ENCODE measurements at places on chromosomes 13 and 19.

DNA sequence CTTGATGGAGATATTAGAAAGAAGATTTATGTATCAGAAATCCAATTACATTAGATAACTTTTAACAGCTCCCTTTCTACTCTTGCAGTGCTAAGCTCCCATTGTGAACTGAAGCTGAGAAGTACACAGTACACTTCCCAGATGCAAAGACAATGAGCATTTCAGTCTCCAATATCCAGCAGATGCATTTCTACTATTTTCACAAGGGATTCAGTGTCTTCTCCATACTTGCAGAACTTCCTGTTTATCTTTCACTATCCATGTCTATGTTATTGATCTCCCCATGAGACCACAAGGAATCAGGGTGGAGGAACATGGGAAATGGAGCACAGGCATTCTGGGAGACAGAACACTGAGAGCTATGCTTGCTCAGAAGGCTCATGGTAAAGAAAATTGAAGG lies 207.5 kb downstream of the ENOX1 start:
- DNase-seq = peak; percentile 87

DNA sequence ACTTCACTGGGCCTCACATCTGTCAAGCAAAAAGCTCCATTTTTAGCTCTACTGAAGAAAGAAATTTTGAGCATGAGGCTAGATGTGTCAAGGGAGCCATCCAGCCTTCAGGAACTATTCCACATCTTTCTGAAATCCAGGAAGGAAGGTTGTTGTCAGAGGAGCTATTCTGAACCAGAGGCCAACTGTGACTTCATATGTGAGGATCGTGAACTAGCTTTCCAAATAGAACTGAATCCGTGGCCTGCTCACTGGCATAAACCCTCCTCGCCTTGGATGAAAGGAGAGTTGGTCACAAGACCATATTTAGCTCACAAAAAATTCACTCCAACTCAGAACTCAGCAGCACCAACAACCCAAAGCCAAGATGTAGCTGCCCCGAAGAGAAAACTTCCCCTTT lies 195.8 kb downstream of the FOXO1 start:
- DNase-seq = no peak

GRCh38 chr13:50322006-50322405 lies 306.8 kb downstream of the KCNRG start:
- DNase-seq = no peak

DNA sequence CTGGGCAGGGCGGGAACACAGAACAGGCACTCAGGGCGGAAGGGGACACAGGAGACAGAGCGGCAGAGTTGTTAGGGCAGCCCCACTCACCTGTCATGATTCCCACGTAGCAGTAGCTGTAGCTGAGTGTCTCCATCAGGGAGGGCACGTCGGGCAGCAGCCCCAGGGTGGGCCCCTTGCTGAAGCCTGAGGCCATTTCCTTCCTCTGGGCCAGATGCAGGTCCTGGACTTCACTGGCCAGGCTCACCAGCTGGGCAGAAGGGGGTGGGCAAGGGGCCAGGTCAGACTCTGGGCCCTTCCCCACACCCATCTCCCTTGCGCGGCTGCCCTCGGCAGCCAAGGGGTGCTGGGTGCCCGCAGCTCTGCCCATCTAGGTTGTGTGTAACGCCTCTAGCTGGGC lies 5.9 kb downstream of the MBOAT7 start:
- no peak for DNase-seq

DNA sequence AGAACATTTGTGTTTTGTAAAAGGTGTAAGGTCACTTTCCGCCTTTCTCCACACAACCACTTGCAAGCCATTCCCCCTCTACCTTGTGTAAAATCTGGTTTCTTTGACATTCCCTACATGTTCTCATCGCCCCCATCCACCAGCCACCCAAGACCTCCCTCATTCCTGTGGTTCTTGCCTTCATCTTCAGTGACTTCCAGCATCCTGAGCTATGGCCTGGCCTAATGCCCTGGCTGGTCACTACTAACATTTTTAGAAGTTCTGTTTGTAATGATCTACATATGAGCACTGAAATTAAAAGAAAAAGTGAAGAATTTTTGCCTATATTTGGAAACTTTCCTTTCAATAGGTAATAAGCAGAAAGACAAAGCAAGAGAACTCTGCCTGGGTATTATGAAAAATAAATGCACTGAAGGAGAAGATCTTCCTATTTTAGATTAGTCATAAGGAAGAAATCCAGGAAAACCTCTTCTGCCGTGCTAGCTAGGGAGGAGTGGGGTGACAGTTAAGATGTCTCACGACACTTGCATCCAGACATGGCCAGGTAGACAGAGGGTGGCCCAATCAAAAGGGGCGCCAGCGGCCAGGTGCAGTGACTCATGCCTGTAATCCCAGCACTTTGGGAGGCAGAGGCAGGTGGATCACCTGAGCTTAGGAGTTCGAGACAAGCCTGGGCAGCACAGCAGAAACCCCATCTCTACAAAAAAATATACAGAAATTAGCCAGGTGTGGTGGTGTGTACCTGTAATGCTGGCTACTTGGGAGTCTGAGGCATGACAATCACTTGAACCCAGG lies 28.1 kb upstream of the MPHOSPH8 start:
- no peak for DNase-seq

- DNase-seq = peak; percentile 76
Measured at GRCh38 chr13:27359199-27359821, 65.1 kb upstream of the GTF3A start.

GRCh38 chr19:7263066-7263465 lies 31.1 kb downstream of the INSR start:
- no peak for DNase-seq

- DNase-seq = no peak
Measured at GRCh38 chr13:31625115-31625514, 114.2 kb upstream of the RXFP2 start.

- no peak for DNase-seq
Measured at GRCh38 chr13:31790992-31791391, 51.7 kb downstream of the RXFP2 start.

GRCh38 chr13:60620611-60621395 lies 223.8 kb downstream of the TDRD3 start:
- DNase-seq = no peak

- DNase-seq = no peak
Measured at GRCh38 chr19:58203814-58204475, 21.1 kb downstream of the ZNF274 start.

DNA sequence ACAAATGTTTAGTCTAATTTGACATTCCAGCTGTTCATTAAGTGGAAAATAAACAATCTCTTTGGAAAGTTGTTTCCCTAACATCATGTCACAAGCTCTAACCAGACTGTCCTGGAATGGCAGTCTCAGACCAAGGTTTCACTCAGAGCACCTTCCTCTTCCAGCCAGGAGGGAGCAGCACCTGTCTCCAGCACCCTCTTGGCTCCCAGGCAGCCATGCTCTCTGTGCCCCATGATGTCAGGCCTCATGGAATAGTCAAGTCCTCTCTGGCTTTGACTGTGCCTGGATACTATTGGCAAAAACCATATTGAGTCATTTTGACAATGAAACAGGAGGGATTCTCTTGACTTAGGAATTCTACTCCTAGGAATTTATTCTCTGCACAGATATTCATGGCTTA lies 171.4 kb downstream of the OXGR1 start:
- DNase-seq = peak; percentile 29

DNA sequence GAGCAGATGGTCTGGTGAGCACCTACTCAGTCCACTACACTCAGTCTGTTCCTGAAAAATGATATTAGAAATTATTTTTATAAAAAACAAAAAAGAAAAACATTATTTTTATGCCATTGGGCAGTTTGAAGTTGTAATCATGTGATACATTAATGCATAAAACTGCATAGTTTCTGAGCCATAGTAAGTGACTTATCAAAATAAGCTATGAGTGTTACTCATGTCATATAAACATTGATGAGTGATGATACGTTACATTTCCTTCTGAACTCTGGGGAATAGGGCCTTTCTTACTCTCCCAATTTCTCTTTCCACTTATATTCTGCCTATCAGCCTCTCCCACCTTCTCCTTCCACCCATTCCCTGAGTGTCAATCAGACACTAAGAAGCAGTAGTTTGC lies 8.9 kb downstream of the ZNF805 start:
- DNase-seq = no peak

- no peak for DNase-seq
Measured at GRCh38 chr19:13705928-13706447, 58.3 kb upstream of the MRI1 start.

- no peak for DNase-seq
Measured at GRCh38 chr19:29404951-29405727, 120.7 kb upstream of the VSTM2B start.

GRCh38 chr19:11881151-11881800 lies 6.3 kb upstream of the ZNF69 start:
- peak; percentile 41 for DNase-seq

DNA sequence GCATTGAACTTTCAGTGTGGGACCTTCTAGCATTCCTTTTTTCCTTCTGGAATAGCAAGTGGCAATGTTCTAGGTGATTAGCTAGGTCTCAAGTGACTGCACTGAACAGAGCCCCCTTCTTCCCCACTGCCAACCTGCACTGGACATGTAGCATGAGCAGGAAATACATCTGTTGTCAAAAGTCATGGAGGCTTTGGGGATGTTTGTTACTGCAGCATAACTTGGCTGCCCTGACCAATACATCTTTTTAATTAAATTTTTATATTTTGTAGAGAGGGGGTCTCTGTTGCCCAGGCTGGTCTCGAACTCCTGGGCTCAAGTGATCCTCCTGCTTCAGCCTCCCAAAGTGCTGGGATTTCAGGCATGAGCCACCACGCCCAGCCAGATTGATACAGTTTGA lies 163.6 kb downstream of the CACNA1A start:
- no peak for DNase-seq

DNA sequence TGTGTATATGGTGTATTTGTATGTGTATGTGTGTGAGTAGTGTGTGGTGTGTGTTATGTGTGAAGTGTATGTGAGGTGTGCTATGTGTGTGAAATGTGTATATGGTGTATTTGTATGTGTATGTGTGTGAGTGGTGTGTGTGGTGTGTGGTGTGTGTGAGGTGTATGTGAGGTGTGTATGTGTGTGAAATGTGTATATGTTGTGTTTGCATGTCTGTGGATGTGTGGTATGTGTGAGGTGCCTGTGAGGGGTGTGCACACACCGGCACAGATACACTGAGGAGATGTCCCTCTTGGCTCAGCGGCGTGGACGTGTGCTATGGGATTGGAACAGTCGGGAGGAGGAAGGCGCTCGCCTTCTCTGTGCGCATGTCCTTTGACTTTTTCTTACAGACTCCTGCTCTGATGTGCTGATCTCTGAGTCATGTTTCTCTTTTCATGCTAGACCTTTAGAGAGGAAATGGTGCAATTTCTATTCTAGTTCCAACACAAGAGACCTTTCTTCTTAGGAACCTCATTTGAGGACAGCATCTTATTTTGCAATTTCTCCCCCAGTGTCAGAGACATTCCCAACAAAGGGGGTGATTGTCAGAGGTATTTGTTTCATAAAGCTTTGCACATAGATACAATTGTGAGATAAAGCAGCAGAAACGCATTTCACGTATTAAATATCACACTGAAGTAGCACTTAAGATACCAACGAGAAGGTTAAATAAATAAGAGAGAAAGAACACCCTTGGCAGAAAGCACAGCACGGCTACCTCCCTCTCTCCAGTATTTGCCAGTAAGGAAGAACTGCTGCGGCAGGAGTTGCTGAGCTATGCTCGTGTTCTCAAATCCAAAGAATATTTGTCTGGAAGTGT lies 11.3 kb upstream of the TNFRSF19 start:
- DNase-seq = no peak

DNA sequence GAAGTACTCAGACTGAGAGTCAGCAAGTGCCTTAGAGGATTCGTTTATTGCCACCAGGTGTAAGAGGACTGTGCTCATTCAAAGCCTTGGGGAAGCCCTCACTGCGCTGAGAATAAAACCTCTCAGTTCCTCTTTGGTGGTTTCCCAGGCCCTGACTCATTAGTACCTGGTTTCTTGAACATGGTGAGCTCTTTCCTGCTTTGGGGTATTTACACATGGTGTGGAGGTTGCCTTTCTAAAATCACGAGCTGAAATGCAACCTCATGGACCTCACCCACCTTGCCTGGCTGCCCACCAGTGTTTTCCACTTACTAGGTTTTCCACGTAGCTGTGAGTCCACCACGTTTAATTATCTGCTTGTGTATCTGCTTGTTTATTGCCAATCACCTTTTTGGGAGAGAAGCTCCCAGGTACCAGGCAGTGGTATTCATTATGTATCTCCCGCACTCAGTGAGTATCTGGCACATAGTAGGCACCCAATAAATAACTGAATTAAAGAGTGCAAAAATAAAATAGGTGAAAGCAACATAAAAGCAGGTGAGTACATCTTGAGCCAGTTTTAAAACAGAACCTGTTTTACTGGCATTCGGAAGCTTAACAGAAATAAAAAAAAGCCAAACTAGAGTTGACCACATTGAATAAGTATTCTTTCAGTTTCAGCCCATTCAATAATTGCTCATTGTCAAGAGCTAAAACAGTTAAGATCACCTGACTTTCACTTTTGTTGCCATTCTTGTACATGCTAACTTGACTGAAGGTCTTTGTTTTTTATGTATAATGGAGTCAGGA lies 533.0 kb downstream of the MYO16 start:
- no peak for DNase-seq

GRCh38 chr13:43269037-43269481 lies 245.7 kb downstream of the DNAJC15 start:
- DNase-seq = no peak

DNA sequence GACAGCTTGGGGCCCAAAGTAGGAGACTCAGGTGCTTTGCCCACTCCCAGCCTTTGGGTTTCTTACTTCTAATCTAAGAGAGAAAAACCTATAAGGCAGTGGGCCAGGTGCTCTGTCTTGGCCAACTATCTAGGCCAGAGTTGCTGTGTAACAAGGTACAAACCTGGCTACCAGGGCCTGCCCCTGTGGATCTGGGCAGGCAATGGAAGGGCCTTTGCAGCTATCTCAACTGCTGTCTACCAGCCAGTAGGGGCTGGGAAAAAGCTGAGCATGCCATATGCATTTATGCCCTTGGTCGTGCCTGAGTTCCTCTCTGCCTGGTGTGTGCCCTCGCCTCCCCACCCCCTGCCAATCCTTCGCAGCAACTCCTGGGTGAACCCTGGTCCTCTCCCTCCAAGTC lies 16.7 kb upstream of the SERPINE3 start:
- no peak for DNase-seq
